EH (cell line): ENCODE measurements at places on chromosomes 16 and 17.
A peak's percentile ranks its signal among the peaks of the same experiment; 100 is the strongest.

- DNase-seq = peak; percentile 89
These were observed at the start of gene CHD9NB for GRCh38 chr16:53052519-53053501. TSS of gene CHD9NB (minus strand) at chr16:53052897. CDS start at chr16:53044158, 8,739 bp downstream.

DNA sequence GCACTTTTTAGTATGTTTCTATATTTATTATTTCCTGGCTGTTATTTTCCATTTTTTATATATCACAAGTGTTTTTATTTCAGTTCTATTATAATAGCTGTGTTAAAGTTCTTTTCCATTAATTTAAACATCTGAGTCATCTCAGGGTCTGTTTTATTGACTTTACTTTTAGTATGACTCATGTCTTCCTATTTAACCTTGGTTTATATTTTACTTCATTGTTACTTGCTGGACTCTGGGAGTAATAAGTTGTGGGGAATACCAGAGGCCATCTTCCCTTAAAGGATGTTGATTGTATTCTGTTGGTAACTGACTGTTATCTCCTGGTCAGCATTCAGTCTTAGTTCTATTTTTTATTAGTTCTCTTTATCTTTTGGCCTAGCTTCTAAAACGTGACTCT, 1508.2 kb downstream of the CDH11 start:
- DNase-seq = no peak

DNA sequence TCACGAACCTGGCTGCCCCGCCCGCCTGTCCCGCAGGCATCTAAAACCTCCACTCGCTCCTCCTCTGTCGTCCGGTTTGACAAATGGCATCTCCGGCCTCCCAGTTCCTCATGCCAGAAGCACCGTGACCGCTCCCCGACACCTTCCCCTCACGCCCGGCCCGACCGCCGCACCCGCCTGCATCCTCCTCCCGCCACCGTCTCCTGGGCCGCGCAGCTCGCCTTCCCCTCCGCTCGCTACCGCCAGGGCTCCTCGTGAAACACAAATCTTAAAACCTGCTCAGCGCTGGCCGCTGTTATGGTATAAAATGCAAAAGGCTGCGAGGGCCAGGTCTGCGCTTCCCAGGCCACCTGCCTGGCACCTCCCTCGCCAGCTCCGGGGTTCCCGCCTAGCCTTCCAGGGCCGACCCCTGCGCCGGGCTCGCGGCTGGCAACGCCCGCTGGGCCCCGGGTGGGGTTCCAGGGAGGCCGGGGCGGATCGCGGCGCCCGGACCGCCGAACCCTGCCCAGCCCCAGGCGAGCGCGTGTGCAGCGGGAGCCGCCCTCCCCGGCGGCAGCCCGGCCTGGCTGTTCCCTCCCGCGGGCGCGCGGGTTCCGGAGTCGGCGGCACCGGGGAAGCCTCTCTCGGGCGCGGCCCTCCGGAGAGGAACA, 488 bp downstream of the SPSB3 start:
- peak; percentile 42 for DNase-seq

DNA sequence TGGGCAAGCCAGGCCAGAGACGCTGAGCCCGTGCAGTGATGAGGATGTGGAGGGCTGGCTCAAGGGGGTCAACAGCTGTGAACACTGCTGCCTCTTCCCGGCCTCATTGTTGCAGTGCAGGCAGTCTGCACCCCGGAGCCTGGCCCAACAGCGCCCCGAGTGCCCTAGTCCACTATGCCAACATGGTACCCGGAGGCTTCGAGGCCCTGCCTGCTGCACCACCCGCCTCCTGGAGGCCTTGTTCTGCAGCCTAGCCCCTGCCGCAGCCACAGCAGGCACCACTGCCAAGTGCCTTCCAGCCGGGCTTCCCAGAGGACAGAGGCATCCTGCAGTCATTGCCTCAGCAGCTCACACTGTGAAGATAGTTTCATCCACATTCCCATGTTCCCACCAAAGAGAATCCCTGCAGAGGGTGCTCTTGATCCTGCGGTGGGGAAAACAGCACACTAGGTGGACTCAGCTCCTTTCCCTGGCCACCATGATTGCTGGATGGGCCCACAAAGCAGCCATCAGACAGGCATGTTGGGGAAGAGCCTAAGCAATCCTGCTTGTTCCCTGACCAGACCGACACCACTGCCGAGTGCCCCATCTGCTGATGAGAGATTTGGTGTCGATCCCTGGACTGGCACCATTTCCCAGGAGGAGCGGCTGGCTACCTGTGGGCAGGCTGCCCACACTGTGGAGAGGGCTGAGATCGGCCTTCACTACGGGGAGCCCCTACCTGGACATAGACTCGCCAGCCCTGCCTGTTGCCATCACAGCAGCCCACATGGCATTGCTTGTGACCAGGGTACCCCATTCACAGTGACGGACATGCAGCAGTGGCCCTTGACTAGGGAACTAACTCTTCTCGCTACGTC, 44.9 kb downstream of the USP22 start:
- DNase-seq = peak; percentile 9

GRCh38 chr17:51028176-51028863, 92.3 kb downstream of the SPAG9 start:
- no peak for DNase-seq
